ENCODE measurements at places on chromosomes 1 and 21.
A peak's percentile ranks its signal among the peaks of the same experiment; 100 is the strongest.

- no peak for DNase-seq
Measured at GRCh38 chr1:157880621-157881020, 39.0 kb upstream of the CD5L start.

DNA sequence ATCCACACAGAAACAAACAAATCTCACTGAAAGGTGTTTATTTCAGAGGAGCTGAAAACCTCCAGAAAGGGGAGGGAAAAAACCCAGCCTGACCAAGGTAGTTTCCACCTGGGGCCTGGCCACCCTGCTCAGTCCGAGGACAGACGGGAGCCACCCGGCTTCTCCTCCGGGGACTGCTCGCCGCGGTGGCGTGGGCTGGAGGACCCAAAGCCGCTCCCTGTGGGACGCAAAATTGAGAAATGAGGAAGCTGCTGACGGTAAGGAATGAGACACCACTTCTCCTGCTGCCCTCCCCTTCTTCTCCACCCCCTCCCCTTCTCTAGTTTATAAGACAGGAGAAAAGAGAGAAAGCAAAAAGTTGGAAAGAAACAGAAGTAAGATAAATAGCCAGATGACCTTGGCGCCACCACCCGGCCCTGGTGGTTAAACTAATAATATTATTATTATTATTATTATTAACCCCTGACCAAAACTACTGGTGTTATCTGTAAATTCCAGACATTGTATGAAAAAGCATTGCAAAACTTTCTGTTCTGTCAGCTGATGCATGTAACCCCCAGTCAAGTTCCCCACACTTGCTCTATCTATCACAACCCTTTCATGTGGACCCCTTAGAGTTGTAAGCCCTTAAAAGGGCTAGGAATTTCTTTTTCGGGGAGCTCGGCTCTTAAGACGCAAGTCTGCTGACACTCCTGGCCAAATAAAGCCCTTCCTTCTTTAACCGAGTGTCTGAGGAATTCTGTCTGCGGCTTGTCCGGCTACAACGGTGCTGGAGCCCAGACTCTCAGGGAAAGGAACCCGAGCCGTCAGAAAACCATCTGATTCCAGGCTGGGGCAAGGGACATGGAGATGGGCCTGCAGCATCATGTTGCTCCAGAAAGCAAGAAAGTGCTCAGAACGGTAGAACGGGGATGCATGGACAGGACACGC is 12.5 kb downstream of the ITGB2 start:
- DNase-seq = no peak

GRCh38 chr21:46457801-46458314 is 833 bp upstream of the DIP2A start:
- DNase-seq = peak; percentile 66

GRCh38 chr1:77438236-77438913 is 156.6 kb downstream of the AK5 start:
- peak; percentile 53 for DNase-seq

GRCh38 chr1:9004700-9005394 is 21.4 kb downstream of the SLC2A7 start:
- DNase-seq = peak; percentile 85

GRCh38 chr21:25513810-25514209 is 93.5 kb downstream of the MRPL39 start:
- no peak for DNase-seq

GRCh38 chr1:115332813-115333608 is 5.0 kb downstream of the NGF start:
- peak; percentile 93 for DNase-seq

- peak; percentile 50 for DNase-seq
Measured at GRCh38 chr1:19622204-19622603, 21.9 kb upstream of the NBL1 start.

GRCh38 chr1:44568128-44568900 is 106.0 kb downstream of the TMEM53 start:
- peak; percentile 20 for DNase-seq

DNA sequence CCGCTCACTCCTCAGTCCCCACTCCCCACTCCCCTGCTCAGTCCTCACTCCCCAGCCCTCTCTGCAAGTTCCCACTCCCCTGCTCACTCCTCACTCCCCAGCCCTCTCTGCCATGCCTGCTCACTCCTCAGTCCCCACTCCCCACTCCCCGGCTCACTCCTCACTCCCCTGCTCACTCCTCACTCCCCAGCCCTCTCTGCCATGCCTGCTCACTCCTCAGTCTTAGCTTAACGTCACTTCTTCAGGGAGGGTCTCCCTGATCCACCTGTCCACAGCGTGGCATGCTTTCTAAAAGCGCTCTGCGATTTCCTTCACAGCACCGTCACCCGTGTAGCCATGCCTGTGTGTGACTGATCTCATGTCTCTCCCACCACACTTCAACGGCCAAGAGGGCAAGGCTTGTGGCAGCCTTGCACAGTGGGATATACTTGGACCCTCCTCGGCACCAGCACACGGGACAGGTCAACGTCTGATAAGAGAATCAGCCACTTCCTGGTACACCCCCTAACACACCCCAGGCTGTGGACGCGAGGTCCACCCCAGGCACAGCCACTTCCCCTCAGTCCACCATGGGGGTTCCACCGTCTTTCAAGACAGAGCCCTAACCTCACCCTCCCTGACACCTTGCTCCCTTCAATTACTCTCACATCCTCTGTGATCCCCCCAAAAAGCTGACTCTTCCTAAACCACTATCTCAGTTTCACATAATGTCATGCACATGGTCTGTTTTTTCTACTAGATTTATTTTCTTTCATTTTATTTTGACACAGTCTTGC is 14.0 kb downstream of the PRDM15 start:
- no peak for DNase-seq

GRCh38 chr1:26900815-26901511 is 696 bp upstream of the GPATCH3 start:
- DNase-seq = no peak

Measured in ELR (cell line).